ENCODE measurements at places on chromosomes 4 and X.

GRCh38 chrX:10483191-10483831, 137.1 kb downstream of the MID1 start:
- DNase-seq, result no peak

- no peak for DNase-seq
Measured at GRCh38 chr4:173332963-173333657, 1.0 kb downstream of the HMGB2 start.

GRCh38 chr4:99180382-99181070, 36.4 kb upstream of the ADH4 start:
- DNase-seq, result no peak

- no peak for DNase-seq
Measured at GRCh38 chr4:168667921-168668320, 171.1 kb downstream of the PALLD start.

Data from stimulated activated CD8-positive, alpha-beta memory T cell treated with anti-CD3 and anti-CD28 coated beads, Interleukin-2, amount 100 ng/mL, for 1 hour (primary cell).